Right cardiac atrium (tissue), 5 donors: ENCODE measurements at places on chromosomes 16 and 17.

- peak; percentile 63 for DNase-seq
Measured at GRCh38 chr17:82019690-82020571, 2.7 kb downstream of the CENPX start.

DNA sequence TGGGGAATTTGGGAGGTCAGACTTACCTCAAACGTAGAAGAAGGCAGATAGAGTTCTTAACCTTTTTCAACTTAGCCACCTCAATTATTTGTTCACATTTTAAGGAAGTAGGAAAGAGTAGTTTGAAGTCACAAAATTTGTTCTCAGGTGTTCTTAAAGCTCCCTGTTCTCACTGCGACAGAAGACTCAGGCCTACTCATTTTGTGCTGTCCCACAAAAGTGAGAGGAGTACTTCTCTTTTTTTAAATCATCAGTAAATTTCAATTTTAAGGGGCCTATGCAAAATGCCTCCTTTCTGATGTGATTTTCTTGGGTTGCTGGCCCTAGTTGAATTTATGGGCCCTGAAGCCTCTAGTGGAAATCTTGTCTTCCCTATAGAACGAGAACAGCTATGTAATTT lies 133.4 kb downstream of the MAP2K6 start:
- DNase-seq: no peak

- no peak for DNase-seq
Measured at GRCh38 chr17:64535357-64535756, 28.6 kb downstream of the CEP95 start.

GRCh38 chr17:37478187-37478586 lies 11.5 kb upstream of the DUSP14 start:
- DNase-seq: peak; percentile 78

- DNase-seq: no peak
Measured at GRCh38 chr16:11884035-11884434, 31.7 kb downstream of the GSPT1 start.

DNA sequence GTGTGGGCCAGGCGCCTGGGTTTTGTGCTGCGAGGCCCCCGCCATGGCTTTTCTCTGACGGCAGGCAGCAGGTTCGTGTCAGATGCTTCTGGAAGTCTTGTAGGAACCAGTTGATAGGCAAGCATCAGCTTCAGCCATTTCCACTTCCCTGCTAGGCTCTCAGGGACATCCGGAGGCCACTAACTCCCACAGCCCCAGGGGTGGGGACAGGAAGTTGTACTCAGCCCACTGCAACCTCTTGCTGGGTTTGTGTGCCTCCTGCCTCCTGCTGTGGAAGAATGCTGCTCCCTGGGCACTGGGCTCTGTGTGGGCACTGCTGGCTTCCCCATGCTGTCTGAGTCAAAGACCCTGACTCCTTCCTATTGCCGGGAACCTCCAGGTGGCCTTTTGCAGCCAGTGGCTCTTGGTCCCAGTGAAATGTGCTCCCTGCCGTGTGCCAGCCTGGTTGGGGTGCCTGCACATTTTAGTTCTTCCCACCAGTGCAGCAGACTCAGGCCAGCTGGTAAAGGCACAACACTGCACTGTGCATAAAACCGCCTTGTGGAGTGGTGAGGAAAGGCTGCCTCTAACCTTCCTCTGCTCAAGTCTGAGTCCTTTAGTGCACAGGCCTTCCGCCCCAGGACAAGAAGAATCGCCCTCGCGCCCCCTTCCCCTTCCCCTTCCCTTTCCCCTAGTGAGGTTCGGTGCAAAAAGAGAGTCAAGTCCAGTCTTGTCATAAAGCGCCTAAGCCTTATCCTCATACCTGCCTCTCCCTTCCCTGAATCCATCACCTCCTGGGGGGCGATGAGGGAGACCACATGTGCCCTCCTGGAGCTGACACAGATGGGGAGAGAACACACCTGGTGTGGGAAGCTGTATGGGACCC lies 16.6 kb downstream of the LDHD start:
- DNase-seq: no peak

- peak; percentile 89 for DNase-seq
Measured at GRCh38 chr16:67872631-67873434, at the start of gene EDC4. TSS of gene EDC4 (plus strand) at chr16:67873052. CDS start at chr16:67873262, 210 bp downstream.

GRCh38 chr16:51834133-51834532 lies 683.1 kb upstream of the SALL1 start:
- no peak for DNase-seq

DNA sequence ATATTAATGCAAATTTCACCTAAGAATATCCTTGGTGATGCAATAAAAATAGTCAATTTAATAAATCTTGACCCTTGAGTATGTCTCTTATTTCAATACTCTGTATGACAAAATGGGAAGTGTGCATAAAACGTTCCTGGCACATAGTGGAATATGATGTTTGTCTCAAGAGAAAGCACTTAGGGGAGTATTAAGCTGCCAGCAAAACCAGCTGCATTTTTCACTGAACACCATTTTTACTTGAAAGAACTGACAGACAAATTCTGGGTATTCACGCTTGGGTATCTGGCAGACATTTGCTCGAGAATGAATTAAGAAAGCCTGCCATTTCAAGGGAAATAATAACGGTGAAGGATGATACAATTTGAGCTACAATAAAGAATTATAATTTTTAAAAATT lies 364.8 kb downstream of the SOX9 start:
- no peak for DNase-seq

- DNase-seq: no peak
Measured at GRCh38 chr17:37693328-37693727, 50.1 kb upstream of the DDX52 start.

DNA sequence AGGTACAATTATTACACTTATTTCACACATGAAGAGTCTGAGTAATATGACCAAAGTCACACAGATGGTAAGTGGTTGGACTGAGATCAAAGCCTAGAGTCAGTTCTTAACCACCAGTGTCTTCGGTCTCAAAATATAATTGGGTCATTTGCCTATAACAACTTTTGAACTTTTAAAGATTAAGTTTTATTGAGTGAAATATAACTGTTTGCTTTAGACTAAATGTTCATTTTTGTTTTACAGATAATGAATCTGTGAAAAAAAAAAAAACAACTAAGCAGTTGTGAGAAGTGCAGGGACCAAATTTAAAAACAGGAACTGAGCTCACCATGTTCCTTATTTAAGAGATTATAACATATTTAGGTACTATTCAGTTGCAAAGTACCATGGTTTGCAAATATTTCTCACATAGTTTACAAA lies 150.1 kb downstream of the ITFG1 start:
- no peak for DNase-seq

GRCh38 chr17:46942441-46943217 lies 19.7 kb downstream of the GOSR2 start:
- DNase-seq: peak; percentile 85

DNA sequence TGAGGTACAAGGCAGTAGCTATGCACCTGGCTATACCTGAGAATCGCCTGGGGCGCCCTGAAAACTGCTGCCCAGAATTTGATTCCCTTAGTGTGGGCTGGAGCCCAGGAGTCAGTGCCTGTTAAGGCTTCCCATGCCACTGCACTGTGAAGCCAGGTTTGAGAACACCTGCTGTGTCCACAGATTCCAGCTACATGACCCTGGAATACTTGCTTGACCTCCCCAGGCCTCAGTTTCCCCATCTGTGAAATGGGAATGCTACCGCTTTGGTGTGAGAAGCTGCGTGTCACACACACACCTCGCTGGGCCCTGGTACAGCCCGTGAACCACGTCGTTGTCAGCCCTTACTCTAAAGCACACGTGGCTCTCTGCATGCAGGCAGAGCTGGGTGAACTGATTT lies 271.0 kb downstream of the C16orf95 start:
- DNase-seq: no peak

DNA sequence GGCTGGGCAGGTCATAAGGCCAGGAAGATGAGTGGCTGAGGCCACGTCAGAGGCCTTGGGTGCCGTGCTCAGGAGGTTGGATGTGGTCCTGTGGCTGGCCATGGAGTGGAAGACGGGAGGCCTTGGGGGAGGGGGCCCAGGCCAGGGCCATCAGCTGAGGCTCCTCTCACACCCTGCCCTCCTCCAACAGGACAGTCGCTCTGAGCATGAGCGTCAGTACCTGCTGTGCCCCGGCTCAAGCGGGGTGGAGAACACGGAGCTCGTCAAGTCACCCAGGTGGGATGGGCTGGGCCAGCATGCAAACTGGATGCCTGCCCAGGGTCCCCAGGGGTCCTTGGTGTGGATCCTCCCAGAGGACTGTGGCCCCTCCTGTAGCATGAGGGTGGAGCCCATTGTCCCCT lies 19.2 kb downstream of the POLR3E start:
- DNase-seq: no peak

GRCh38 chr16:27083861-27084261 lies 17.1 kb downstream of the C16orf82 start:
- no peak for DNase-seq

DNA sequence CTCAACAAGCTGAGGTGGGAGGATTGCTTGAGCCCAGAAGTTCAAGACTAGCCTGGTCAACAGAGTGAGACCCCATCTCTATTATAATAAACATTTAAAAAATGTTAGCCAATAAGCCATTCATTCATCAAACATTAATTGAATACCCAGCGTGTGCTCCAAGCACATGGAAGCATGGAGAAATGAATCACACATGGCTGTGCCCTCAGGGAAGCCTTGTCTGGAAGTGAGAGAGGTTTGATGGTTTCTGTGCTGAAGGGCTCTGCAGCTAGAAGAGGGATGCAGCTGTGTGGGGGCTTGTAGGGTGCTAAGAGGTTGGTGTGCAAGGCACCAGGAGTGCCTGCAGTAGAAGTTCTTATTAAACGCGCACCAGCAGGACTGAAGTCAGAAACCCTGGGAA lies 11.2 kb downstream of the CYB5D2 start:
- DNase-seq: no peak

- DNase-seq: no peak
Measured at GRCh38 chr16:82991966-82992675, 365.4 kb downstream of the CDH13 start.

DNA sequence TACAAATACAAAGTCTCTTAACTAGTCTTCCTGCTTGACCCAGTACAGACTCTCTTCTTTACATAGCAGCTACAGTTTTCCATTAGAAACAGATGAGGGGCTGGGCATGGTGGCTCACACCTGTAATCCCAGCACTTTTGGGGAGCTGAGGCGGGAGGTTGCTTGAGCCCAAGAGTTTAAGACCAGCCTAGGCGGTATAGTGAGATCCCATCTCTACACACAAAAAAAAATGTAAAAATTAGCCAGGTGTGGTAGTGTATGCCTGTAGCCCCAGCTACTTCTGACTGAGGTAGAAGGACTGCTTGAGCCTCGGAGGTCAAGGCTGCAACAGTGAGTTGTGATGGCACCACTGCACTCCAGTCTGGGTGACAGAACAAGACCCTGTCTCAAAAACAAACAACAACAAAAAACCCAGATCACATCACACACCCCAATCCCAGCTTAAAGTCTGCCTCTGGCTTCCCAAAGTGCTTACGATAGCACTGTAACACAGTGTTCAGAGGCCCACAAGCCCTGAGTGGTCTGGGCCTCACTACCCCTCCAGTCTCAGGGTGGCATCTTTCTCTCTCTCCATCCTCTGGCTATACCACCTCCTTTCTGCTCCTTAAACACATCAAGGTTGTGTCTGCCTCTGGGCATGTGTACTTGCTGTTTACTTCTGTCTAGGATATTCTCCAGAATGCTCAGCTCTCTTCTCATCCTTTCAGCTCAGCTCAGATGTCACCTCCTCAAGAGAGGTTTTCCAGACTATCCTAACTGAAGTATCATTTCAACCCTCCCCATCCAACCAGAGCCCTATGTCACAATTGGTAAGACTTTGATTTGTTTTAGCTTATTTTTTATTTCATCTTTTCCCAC lies 4.0 kb downstream of the MMD start:
- DNase-seq: no peak

DNA sequence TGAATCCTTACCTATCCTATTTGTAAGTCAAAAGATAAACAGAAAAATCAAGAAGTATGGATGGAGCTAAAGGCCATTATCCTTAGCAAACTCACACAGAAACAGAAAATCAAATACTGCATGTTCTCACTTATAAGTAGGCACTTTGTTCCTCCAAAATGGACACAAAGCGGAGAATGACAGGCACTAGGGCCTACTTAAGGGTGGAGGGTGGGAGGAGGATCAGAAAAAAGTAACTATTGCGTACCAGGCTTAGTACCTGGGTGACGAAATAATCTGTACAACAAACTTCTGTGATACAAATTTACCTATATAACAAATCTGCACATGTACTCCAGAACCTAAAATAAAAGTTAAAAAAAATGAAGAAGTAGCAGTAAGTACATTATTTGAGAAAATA lies 164.3 kb downstream of the PARN start:
- no peak for DNase-seq

DNA sequence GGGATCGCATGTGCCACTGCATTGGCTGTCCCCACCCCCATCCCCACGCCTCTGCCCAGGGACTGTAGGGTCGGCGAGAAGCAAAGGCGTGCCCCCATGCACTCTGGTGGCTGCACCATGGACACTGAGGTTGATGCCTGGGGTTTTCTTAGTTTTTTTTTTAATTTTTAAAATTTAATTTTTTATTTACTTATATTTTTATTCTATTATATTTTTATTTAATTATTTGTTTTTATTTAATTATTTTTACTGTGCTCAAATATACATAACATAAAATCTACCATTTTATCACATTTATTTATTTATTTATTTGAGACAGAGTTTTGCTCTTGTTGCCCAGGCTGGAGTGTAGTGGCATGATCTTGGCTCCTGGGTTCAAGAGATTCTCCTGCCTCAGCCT lies 57.4 kb downstream of the SOCS3 start:
- no peak for DNase-seq

DNA sequence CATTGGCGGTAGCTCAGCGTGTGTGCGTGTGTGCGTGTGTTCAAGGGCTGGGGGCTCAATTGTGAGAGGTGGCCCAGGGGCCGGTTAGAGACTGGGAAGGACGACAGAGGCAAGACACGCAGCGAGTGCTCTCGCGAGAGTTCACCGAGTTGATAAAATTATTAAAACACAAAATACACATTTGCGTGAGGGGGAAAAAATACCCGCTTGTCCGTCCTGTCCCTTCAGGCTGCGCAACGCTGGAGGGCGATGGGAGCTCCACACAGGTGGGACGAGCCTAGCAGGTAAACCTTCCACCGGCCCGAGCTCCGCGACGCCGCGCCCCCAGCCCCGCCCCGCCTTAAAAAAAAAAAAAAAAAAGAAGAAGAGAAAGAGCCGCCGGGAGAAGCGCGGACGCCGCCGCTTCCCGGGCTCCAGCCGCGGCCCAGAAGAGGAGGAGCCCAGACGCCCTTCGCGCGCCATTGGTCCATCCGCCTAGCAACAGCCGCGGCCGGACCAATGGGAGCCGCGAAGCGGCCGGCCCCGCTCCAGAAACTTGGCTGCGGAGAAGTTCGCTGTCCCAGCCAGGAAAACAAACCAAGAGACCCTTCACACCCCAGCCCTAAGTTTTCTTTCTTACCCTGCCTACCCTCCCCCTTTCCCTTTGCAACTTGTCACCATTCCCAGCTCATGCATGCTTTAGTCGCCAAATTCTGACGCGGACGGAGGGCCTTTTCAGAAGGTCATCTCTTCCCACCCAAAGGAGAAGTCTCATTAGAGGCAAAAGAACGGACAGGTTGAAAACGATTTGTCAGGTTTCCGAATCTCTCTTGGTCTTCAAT lies 169.9 kb upstream of the MAF start:
- peak; percentile 97 for DNase-seq

- no peak for DNase-seq
Measured at GRCh38 chr16:85899444-85899843, 482 bp downstream of the IRF8 start.

GRCh38 chr17:17142556-17142955 lies 63.6 kb downstream of the PLD6 start:
- peak; percentile 42 for DNase-seq
